ENCODE measurements at places on chromosomes 4 and X.
A peak's percentile ranks its signal among the peaks of the same experiment; 100 is the strongest.

DNA sequence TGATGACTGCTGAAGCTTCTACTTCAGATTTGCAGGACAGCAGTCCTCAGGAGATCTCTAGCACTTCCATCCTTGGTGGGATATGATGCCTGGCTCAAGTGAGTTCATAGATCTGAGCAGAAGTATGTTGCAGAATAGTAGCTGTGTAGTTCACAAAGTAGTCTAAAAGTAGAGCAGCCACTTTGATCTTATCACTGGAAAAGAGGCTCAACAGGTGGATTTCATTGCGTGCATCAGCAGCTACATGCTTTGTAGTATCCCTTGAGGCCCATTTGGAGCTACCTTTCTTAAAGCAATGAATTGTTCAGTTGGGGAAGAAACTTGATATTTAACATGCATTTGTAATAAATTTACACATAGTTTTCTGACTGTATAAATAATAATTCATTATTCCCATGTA, 29.9 kb downstream of the BEX3 start:
- no peak for DNase-seq

- DNase-seq = no peak
These were observed 1.4 kb upstream of the HHIP start for GRCh38 chr4:144644368-144645101.

DNA sequence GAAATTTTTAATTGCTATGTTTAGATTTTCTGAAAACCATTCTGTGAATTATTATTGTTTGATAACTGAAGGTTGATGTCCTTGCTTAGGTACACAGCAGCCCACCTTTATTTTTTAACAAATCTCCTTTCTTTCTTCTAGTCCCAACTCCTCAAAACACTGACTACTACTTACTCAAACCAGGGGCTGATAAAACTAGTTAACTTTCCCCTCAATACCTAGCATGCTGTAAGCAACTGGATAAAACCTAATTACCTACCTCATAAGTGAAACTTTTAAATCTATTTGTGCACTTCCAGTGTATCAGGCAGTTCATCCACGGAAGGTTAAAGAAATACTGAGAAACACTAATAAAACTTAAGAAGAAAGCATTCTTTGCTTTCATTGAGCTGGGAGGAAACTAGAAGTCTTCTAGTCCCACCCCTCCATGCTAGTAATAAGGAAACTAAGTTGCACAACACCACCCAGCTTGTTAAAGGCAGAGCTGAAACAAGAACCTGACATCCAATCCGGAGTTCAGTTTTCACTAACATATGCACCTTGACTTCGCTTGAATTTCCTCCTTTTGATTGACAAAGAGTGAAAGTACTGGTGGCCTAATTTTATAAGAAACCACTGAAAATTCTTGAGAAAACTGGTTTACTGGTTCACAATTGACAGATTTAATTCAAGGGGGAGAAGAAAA, 180.2 kb upstream of the TET2 start:
- DNase-seq = peak; percentile 90

DNA sequence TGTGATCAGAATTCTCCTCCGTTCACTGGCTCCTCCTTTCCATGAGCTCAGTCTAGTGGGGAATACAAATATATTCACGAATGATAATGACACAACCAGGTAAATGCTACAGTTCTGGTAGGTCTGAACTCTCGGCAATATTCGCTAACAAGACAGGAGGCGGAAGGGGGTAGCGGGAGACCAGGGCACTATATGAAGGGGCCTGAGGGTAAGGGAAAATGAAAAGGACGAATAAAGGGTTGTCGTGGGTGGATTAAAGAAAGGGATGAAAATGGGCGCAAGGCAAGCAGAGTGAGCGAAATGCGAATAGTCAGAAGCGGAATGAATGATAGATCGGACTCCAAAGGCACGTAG, 743 bp downstream of the NKAP start:
- no peak for DNase-seq

GRCh38 chr4:38565271-38566199, 98.5 kb upstream of the KLF3 start:
- DNase-seq = no peak

DNA sequence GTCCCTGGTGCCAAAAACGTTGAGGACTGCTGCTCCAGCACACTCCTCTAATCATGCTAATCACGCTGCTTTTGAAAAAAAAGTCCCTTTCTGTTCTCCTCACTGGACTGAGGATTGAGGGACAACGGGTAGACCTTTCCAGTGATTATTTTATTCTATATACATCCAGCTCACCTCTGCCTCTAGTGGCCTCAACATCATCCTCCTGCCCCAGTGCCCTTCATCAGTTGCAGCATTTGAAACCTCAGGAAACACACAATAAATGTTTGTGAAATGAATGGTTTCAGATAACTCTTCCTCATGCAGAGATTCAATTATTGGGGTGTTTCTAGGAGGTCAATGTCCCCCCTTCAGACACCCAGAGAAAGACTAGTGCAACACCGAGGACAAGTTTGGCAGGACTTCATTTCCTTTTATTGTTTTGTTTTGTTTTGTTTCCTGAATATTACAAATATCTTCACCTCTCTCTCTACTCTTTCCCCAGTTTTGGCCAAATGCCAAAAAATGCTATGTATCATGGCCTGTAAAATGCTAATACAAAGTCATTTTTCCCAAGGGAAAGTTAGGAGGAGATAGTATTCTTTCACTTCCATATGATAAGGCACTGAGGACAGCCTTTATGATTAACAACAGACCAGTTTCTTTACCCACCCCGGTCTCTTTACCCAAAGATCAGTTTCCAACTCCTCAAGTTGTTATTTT, 460.1 kb upstream of the SLIT2 start:
- DNase-seq = no peak

DNA sequence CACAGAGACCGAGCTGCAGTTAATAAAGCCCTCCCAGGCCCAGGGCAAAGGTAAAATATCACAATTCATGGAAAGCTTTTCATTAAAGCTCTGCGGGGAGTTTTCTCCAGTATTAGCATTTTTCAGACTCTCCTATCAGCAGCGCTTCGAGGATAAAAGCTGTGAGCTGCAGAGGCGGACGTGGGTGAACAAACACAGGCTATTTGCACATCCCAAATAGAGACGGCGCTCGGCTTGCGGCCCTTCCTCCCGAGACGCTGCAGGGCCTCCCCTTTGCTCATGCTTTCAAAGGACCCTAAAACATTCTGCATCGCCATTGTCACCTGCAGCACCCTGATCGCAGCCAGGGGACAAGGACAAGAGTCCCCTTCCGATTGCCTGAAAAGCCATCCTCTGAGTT, 97.3 kb downstream of the SORCS2 start:
- DNase-seq = no peak

GRCh38 chr4:138706201-138706600, 309.4 kb upstream of the NOCT start:
- no peak for DNase-seq

DNA sequence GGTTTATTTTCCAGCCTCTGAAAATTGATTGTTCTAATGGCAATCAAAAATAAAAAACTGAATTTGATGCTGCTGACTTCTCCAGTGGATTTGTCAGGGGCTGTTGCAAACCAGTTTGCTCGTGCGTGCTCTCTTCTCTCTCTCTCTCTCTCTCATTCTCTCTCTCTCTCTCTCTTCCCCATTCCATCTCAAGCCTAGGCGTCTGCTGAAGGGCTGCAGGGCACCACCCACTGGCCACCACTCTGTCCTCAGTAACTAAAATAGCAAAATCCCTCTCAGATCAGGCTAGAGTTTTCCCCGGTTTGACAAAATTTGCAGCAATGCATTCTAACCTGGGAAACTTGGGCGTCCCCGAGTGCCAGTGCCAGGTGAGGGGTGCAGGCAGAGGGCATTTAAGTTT, 19.4 kb downstream of the NKX6-1 start:
- DNase-seq = no peak

GRCh38 chr4:74624351-74625151, 169.8 kb downstream of the BTC start:
- peak; percentile 53 for DNase-seq

- peak; percentile 60 for DNase-seq
These were observed 5.0 kb downstream of the NAF1 start for GRCh38 chr4:163161536-163162205.

GRCh38 chrX:139877710-139878414, 55.0 kb downstream of the ATP11C start:
- no peak for DNase-seq

- no peak for DNase-seq
These were observed 58.5 kb downstream of the HAUS3 start for GRCh38 chr4:2183394-2183793.

GRCh38 chr4:162268911-162269310, 105.1 kb upstream of the FSTL5 start:
- DNase-seq = no peak

DNA sequence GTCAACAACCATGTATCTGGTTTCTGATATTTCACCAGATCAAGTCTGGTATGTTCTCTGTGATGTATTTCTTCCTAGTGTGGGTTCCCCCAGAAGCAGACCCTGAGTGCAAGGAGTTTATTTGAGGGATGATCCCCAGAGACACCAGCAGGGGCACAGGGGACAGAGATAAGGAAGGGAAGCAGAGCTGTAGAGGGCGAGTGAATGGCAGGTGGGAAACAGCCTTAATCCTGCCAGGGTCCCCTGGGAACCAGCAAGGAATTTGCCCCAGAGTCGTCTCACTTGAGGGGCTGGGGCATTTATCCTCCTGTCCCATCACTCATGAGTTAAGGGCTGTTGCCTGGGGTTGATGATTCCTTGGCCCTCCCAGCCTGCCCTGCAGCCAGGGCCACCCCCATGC, 206.4 kb upstream of the BCOR start:
- no peak for DNase-seq

DNA sequence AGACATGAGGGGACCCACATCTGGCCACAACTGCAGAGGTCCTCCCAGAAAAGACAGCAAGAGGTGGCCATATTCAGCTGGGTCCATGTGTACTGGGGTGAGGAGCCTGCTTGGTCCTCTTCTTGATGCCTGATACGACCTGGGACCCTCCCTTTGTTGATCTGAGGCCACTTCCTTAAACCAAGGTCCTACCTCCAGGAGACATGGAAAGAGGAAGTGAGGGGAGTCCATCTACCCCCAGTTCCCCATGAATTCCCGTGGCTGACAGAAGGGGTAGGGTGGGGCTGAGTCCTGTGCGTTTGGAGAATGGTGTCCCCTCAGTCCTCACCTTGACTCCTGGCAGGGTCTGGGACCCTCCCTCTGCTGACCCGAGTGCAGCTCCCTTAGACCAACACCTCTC, 2.1 kb downstream of the MAGEA10 start:
- no peak for DNase-seq

- DNase-seq = no peak
These were observed 181.7 kb upstream of the DDX53 start for GRCh38 chrX:22818061-22818460.

DNA sequence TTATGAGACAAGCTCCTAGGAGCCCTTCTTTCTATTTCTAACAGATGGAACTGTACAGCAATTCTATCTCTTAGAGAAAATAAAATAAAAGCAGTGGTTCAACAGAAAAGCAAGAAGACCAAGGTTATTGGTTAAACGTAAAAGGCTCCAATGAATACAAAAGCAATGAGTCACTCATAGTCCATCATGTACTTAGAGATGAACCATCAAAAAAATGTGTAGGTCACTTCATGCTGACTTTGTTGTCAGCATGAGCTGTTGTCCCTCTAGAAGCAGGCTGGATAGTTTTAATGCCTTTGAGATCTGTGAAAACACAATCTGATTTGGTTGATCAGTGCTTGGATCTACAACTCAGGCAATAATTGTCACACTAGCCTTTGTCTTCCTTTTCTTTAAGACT, 378.6 kb upstream of the ANXA10 start:
- DNase-seq = no peak

DNA sequence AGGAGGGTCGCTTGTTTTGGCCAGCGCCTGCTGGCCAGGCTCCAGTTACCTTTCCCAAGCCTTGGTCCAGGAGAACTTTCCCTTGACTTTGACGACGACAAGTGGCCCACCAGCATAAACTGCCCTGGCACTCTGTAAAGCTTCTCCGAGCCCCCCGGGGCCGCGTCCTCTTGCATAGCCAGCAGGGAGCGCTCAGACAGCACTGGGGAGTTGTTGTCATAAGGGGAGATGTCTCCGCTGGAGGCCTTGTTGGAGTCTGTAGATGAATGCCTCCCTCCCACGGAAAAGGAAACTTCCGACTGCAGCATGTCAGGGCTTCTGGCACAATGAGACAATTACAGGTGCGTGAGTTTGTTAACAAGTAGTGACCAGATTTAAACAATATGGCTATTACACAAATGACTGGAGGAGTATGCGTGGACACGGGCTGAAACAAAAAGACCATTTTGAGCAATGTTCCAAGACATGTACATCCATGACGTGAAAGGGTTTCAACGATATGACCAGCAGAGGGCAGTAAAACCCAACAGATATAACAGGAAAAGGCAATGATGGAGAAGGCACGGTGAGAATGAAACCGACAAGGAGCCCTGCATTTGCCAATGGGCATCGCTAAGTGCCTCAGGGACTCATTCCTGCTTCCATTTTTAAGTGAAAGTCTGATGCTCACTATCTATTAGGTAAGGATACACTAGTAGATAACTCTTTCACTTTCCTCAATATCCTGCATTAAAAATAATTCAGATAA, 33.0 kb downstream of the HCCS start:
- DNase-seq = peak; percentile 72

- no peak for DNase-seq
These were observed 291.3 kb downstream of the PDHA2 start for GRCh38 chr4:96131186-96131585.

DNA sequence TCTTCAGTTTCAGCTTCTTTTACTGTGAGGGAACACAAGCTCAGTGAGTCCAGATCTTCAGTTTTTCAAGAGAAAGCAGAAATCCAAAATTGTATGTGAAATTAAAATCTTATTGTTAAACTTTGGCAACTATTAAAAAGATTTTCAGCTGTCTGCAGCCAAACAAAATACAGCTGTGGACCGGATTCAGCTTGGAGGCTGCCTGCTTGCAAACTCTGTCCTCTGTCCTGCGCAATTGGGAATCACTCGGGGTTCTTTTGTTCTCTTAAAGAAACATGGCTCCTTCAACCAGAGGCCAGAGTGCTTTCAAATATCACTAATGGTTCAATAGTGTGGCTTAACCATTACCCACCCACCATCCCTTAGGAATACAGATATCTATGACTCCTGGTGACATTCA, 201.2 kb downstream of the CHIC2 start:
- DNase-seq = no peak

- no peak for DNase-seq
These were observed 53.8 kb downstream of the TNIP2 start for GRCh38 chr4:2702361-2702760.

DNA sequence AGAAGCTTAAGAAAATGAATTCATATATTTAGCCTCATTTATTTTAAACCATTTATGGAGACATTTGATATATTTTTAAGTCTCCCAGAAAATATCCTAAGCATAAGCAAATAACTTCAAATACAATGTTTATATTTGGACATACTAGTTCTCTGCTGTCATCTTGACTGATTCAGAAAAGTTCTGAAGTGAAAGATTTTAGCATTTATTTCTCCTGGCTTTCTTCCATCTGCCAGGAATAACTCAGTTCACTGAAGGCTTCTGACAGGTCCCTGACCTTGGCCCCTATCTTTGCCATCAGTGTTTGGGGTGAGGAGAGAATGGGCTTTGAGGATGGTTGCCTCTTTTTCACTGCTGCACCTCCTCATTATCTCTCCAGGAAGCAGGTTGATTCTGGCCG, 115.7 kb downstream of the SLIT2 start:
- no peak for DNase-seq

Measured in inflammatory macrophage (primary cell).